Activated naive CD4-positive, alpha-beta T cell treated with anti-CD3 and anti-CD28 coated beads for 36 hours (primary cell): ENCODE measurements at places on chromosomes 6 and 20.

- no peak for DNase-seq
These were observed 72.0 kb downstream of the TTLL2 start for GRCh38 chr6:167396659-167397490.

DNA sequence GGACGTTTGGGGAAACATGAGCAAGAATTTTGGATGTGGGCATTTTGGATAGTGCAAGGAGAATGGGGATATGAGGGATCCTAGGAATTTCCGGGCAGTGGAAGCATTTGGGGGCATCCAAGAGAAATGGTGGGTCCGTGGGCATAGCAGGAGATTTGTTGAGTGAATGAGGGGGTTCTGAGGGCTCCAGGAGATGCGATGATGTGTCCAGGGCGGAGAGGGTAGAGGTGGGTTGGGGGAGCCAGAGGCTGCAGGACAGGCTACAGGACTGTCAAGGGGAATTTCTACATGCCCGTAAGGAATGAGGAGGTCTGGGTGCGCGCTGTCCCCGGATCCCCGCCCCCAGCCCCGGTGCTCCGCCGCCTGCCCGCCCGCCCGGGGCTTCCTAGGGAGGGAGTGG lies 364 bp downstream of the FRS3 start:
- no peak for DNase-seq

DNA sequence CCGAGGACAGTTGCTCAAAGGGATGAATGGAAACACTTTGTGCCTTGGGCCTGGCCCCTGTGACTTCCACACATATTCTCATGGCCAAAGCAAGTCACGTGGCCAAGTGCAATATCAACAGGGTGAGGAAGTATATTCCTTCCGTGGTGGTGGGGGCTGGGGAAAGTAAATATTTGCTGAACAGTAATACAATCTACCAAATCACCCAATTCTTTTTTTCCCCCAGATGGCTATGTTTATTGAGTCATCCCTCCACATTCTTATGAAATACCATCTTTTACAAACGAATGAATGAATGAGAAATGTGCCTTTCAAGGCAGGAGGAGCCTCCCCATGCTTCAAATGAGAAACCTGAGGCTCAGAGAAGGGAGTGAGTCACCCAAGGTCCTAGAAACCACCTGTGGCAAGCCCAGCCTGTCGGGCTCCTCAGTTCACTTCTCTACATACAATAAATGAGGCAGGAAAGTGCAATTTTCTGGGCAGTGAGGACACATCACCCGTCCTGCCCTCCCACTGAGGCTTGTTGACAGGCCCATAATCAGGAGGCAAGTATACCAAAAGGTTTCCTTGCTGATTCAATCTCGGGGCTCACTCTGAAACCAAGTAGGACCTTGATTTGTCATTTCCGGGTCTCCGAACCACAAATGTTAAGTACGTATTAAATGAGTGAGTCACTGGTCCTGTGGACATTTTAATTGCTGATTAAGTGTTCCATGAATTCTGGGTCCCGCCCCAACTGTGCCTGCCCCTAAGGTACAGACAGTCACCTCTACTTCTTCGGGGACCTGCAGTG lies 25.3 kb upstream of the TOP1 start:
- DNase-seq, result peak; percentile 77

DNA sequence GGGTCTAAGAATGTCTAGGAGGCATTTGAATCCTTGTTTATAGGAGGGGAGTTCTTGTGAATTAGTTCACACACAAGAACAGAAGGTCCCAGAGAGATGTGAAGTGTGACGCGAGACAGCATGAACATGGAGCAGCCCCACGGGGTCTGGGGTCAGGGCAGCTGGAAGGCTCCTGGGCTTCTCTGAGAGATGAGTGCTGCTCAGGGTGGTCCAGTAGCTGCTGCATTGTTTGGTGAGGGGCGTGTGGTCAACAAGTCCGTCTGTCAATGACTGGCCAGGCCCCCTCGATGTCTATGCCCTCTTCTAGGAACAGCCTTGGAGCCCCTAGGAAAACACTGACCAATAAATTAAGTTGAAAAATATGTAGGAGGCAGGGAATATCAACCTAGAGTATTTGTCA lies 40.2 kb upstream of the GABRR1 start:
- DNase-seq, result no peak

GRCh38 chr20:47971058-47971791 lies 185.9 kb upstream of the SULF2 start:
- DNase-seq, result no peak

GRCh38 chr20:24722586-24722985 lies 226.5 kb upstream of the CST7 start:
- no peak for DNase-seq

GRCh38 chr6:22657352-22657980 lies 88.1 kb downstream of the HDGFL1 start:
- DNase-seq, result no peak

DNA sequence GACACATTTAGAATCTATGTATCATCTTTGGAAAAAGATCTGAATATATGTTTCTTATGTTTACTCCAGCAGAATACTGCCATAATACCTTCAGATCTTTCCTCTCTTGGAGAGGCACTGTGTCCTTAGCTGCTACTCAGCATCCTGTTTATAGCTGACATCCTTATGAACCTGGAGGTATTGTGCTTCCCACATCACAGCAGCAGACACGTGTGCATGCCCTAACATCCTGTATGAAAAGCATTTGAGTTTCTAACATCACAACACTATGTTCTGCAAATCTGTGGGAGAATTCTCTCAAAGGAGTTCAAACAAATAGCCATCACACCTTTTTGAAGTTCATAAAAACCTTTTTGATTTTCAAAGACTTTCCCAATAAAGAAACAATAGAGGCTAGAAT lies 216.0 kb downstream of the GJA1 start:
- peak; percentile 29 for DNase-seq

DNA sequence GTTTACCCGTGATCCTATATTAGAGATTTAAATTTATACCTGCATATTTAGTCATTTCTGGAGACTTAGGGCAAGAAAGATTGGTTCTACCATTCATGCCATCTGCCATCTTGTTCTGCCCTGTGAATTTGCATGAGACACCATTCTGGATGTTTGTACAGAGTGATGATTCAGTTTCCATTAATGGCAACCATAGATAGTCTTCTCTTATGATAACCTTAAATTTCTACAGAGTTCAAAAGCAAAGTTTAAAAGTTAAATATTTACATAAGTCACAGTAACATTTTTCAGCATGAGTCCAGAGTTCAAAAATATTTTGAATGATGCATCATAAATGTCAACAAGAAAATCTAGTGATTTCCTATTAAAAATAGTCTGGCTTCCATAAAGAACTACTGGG lies 23.2 kb downstream of the PLCB1 start:
- DNase-seq, result no peak

GRCh38 chr6:127328043-127328609 lies 15.3 kb downstream of the ECHDC1 start:
- no peak for DNase-seq

GRCh38 chr20:23294166-23294565 lies 56.4 kb upstream of the NXT1 start:
- DNase-seq, result no peak

- no peak for DNase-seq
These were observed 147.5 kb upstream of the SMLR1 start for GRCh38 chr6:130679684-130680083.

DNA sequence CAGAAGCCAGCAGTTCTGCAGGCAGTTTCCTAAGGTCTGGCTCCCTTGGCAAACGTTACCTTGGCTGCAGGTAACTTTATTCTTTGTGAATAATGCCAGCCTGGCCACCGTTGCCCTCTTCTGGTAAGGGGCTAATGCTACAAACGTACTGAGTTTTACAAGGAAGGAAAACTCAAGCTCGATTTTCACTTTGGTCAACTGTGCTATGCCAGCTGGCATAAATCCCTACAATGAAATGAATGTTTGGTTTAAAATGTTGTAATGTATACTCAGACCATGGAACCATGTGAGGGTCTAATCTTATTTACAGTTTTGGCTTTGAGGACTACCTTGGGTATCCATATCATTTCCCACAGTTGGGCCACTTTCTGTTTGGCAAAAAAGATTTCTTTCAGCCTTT lies 101.4 kb downstream of the SLX4IP start:
- DNase-seq, result peak; percentile 41
